ENCODE measurements at places on chromosomes 16 and 17.

- no peak overlapping the region for H3K4me3 ChIP-seq
- no peak for DNase-seq
- no peaks in the 10 kb centered on the region for H3K27me3 ChIP-seq
- H3K4me1 ChIP-seq = peaks cover 17% of the 10 kb centered on the region
These were observed 4.0 kb upstream of the CDK5R1 start for GRCh38 chr17:32482568-32483320.

GRCh38 chr16:9114112-9114511, 22.7 kb downstream of the HAPSTR1 start:
- H3K4me3 ChIP-seq = no peak overlapping the region
- H3K27me3 ChIP-seq = no peaks in the 10 kb centered on the region
- H3K4me1 ChIP-seq = no peaks in the 10 kb centered on the region
- no peak for DNase-seq
- peaks cover 12% of the 10 kb centered on the region for H3K36me3 ChIP-seq
- no peak overlapping the region for H3K27ac ChIP-seq

- no peaks in the 10 kb centered on the region for H3K36me3 ChIP-seq
- H3K4me3 ChIP-seq = no peak overlapping the region
- DNase-seq = no peak
These were observed 21.0 kb upstream of the ITGAX start for GRCh38 chr16:31333686-31334649.

GRCh38 chr16:6484935-6485334, 847.7 kb upstream of the RBFOX1 start:
- peaks cover 2% of the 10 kb centered on the region for H3K4me1 ChIP-seq
- DNase-seq = no peak
- H3K27ac ChIP-seq = no peak overlapping the region
- no peak overlapping the region for H3K4me3 ChIP-seq
- no peaks in the 10 kb centered on the region for H3K36me3 ChIP-seq

DNA sequence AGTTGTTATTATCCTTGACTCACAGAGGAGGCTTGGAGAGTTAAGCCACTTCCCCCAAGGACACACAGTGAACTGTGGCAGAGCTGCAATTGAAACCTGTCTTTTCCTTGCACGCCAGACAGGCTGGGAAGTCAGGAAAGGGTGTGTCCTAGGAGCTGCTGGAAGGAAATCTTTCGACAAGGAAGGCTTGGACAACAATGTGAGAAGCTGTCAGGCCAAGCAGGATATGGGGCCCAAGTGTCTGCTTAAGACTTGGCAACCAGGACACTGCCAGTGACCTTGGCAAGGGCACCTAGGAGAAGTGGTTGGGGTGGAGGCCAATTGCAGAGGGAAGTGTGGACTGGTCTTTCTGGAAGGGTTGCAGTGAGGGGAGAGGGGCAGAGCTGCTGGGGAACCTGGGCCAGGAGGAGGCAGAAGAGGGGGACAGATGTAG, 2.1 kb upstream of the CAMKK1 start:
- no peaks in the 10 kb centered on the region for H3K36me3 ChIP-seq
- H3K27me3 ChIP-seq = no peaks in the 10 kb centered on the region
- no peak overlapping the region for H3K27ac ChIP-seq
- no peak for DNase-seq
- peaks cover 19% of the 10 kb centered on the region for H3K4me1 ChIP-seq
- no peak overlapping the region for H3K4me3 ChIP-seq

GRCh38 chr17:79108232-79108850, 33.7 kb downstream of the ENGASE start:
- no peak for DNase-seq
- no peak overlapping the region for H3K27ac ChIP-seq
- no peaks in the 10 kb centered on the region for H3K4me1 ChIP-seq
- no peaks in the 10 kb centered on the region for H3K36me3 ChIP-seq
- peaks cover 75% of the 10 kb centered on the region for H3K27me3 ChIP-seq

- no peaks in the 10 kb centered on the region for H3K36me3 ChIP-seq
- no peak overlapping the region for H3K27ac ChIP-seq
- no peaks in the 10 kb centered on the region for H3K27me3 ChIP-seq
These were observed 37.0 kb downstream of the GAS7 start for GRCh38 chr17:10161386-10161785.

GRCh38 chr17:74839990-74840852, 19.5 kb downstream of the GRIN2C start:
- no peak for DNase-seq
- peaks cover 4% of the 10 kb centered on the region for H3K27me3 ChIP-seq
- H3K4me1 ChIP-seq = peaks cover 14% of the 10 kb centered on the region
- no peak overlapping the region for H3K4me3 ChIP-seq
- peaks cover 7% of the 10 kb centered on the region for H3K36me3 ChIP-seq
- no peak overlapping the region for H3K27ac ChIP-seq

GRCh38 chr17:73553311-73553710, 90.9 kb downstream of the SDK2 start:
- no peak for DNase-seq
- no peaks in the 10 kb centered on the region for H3K36me3 ChIP-seq
- no peak overlapping the region for H3K4me3 ChIP-seq
- no peaks in the 10 kb centered on the region for H3K4me1 ChIP-seq

GRCh38 chr17:16275024-16275423, 58.0 kb downstream of the PIGL start:
- no peak overlapping the region for H3K27ac ChIP-seq
- no peak overlapping the region for H3K4me3 ChIP-seq
- H3K4me1 ChIP-seq = no peaks in the 10 kb centered on the region
- H3K27me3 ChIP-seq = no peaks in the 10 kb centered on the region
- H3K36me3 ChIP-seq = peaks cover 7% of the 10 kb centered on the region

DNA sequence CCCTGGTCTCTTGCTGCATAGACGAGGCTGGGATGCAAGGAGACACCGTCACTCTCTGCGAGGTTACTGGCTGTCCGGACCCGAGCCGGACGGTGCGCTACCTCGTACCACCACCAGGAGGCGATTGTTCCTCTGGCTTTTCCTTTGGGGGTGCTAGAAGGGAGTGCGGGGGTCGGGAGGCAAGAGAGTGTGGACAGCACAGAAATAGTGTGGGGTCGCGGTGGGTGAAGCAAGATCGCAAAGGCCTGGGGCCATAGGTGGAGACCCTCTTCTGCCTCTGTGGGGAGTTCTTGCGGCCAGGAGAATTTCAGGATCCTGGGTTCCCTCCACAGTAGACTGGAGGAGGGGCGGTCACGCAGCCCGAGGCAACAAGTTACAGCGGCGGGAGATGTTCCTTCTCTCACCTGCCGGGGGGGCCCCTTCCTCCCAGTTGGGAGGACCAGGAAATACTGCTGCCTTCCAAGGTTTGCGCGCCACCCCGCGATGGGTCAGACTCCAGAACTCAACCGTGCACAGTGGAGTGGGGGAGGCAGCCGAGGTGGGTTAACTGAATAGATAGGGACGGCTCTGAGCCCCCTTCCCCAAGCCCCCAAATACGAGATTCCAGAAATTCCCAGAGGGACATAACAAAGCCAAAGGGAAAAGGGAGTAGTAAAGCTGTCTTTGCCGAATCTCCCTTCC, 6.9 kb downstream of the PHOSPHO1 start:
- H3K4me1 ChIP-seq = peaks cover 14% of the 10 kb centered on the region
- no peak overlapping the region for H3K27ac ChIP-seq
- H3K27me3 ChIP-seq = peaks cover 66% of the 10 kb centered on the region

DNA sequence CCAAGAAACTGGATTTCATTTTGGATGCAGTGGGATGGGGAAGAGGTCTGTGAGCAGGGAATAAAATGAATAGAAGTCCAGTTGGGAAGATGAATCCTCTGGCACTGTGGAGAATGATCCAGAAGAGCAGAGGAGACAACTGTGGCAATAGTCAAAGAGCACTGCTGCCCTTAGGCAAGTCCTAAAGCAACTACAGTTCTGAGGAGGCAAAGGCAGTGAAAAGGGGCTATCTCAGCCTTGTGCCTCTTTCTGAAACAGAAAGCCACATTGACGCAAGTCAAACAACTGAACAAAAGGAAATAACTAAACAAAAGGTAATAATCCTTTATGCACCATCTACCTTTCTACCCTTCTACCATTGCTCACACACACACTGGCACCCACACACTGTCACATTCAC, 238.0 kb upstream of the AXIN2 start:
- no peaks in the 10 kb centered on the region for H3K4me1 ChIP-seq
- H3K27me3 ChIP-seq = no peaks in the 10 kb centered on the region
- no peaks in the 10 kb centered on the region for H3K36me3 ChIP-seq
- DNase-seq = no peak
- no peak overlapping the region for H3K4me3 ChIP-seq
- no peak overlapping the region for H3K27ac ChIP-seq

DNA sequence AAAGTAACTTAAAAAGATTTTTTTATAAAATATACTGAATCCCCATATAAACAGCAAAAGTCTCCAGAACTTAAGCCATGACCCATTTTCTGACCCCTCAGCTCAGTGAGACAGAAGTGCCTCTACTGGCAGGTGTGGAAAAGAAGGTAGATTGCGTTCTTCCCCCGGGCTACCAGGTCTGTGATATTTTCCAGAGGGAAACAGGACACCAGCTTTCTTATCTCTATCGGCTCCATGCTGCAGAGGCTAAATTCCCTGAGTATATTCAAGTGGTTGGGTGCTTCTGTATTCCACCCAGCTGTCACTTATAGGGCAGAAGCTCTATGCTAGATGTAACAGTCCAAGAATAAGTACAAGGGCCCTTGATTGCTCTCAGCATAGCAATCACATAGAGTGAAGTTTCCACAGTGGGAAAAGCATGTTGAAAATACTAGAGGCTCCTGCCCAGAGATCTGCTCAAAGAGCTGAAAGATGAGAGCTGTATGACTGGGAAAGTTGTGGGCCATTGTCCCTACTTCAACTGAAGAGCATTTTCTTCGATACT, 687.3 kb downstream of the CDH11 start:
- H3K4me1 ChIP-seq = no peaks in the 10 kb centered on the region
- no peaks in the 10 kb centered on the region for H3K36me3 ChIP-seq
- no peak overlapping the region for H3K4me3 ChIP-seq
- DNase-seq = no peak

DNA sequence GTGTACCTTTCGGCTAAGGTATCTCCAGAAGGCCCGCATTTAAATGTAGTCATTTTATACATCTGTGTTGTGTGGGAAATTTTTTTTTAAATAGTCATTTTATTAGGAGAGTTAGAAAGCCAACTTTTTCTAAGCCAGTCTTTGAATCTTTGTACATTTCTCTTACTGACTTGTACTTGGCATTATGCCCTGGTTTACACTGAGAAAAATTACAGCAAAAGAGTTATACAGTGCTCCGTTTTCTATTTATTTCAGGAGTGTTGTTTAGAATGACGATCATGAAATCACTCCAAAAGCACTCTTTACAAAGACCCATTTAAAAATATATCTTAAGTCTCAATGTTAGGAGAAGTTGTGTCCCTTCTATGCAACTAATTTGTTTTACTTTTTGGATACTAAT, 91.8 kb downstream of the CYB561 start:
- H3K4me3 ChIP-seq = no peak overlapping the region
- H3K4me1 ChIP-seq = no peaks in the 10 kb centered on the region
- H3K27ac ChIP-seq = no peak overlapping the region
- no peaks in the 10 kb centered on the region for H3K27me3 ChIP-seq

- H3K4me3 ChIP-seq = peak within 1 kb of the TSS; percentile 70
- peaks cover 2% of the 10 kb centered on the region for H3K4me1 ChIP-seq
These were observed at the start of gene KCNJ2 for GRCh38 chr17:70168977-70169708. TSS of gene KCNJ2 (plus strand) at chr17:70169532. CDS start at chr17:70175040, 5,508 bp downstream.
